ENCODE measurements at places on chromosomes 2 and 18. TPM values are rescaled to one million over a fixed set of nuclear protein-coding genes. Genes with fewer than 3 reads are reported as not detected.

Gene CCDC68
- not detected for total RNA-seq

Gene DCDC2C
- total RNA-seq = not detected

Gene GLI2
- 0.43 TPM for total RNA-seq

Gene C2orf76
- total RNA-seq = 7.1 TPM

Gene ARL4C
- total RNA-seq = 445 TPM

Gene COPS9
- total RNA-seq = 96.2 TPM

Gene COL5A2
- 1.7 TPM for total RNA-seq

Gene PNO1
- total RNA-seq = 8.0 TPM

Gene SKOR2
- total RNA-seq = not detected

Gene M1AP
- not detected for total RNA-seq

GRCh38 chr18:57576316-57576715, 10.2 kb downstream of the FECH start:
- DNase-seq = no peak

DNA sequence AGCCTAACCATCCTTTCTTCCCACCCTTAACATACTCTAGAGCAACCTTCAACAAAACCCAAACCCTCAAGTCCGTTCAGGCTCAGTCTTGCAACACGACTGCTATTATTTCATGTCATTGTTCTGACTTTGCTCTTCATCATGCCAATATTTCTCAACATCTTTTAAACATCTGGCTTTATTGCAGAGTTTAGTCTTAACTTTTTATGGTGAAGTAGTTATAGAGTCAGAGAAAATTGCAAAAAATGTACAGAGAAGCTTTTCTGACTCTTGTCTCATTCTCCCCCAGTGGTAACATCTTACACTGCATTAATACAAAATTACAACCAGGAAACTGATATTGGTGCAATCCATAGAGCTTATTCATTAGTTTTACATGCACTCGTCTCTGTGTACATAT, 3.9 kb downstream of the MARCO start:
- DNase-seq = no peak

DNA sequence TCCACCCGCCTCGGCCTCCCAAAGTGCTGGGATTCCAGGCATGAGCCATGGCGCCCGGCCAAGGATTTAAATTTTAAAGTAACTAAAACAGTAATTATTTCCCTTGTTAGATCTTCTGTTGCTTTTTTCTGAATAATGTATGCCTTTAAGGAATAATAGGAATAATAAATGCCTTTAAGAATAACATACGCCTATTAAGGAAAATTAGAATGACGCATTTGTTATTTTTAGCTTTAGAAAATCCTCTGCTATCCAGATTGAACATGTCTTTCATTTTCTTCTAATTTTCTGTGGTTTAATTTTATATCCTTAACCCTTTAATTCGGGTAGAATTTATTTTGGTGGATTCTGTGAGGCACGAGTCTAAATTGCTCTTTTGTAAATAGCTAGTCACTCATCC, 23.1 kb upstream of the TMBIM1 start:
- DNase-seq = no peak

- DNase-seq = no peak
Observed at GRCh38 chr18:62152844-62153243, 34.0 kb downstream of the PIGN start.

- no peak for DNase-seq
Observed at GRCh38 chr2:27082773-27083409, 3.7 kb upstream of the KHK start.

DNA sequence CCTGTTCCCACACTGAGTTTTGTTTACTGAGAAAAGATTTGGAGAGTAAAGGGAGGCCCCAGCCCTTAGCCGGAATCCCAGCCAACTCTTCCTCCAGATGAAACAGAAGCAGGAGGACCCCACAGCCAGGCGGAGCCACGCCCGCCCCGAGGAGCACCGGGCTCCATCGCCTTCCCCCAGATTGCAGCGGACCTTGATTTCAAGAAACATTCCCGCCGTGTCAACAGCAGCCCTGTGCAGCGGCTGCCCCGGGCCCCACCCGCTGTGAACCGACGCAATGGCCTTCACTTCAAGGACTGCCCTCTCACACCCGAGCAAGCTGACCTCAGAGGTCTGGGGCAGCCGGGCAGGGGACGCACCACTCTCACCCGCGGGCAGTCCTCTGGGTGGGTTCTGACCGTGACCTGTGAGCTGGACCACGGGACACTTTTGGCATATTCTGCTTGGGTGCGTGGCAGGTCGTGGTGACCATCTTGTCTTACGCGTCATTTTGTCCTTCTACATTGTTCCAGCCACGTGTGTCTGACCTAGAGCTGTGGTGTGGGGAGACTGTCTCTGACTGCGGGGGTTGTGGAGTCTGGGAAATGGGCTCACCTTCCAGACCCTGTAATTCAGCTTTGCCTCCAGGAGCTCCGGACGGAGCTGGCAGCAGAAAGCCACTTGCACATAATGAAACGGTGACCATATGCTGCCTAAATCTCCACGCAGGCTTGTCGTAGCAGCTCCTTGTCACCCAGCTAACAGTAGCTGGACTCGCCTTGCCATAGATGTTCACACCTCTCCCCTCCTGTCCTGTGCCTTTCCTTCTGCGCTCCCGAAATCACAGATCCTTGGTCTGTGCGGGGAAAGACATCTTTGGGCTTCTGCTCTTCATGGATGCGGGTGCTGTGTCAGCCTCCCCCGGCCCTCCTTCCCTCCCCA, 32.0 kb upstream of the INHBB start:
- no peak for DNase-seq

DNA sequence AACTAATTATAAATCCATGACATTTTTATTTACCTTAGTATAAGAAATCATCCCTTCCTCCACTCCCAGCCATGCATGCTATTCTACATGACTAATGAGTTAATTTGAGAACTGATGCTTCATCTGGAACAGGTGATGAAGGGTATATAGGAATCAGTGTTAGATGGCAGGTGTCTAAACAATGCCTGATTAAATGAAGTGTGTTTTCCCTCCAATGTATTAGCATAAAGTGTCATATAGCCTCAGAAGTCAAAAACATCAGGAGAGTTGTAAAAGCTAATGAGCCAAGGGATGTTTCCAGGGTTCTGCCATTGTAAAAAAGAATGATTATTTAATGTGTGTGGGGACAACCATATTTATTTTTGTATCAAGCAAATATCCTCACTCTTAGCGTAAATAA, 913.8 kb downstream of the DCC start:
- no peak for DNase-seq

DNA sequence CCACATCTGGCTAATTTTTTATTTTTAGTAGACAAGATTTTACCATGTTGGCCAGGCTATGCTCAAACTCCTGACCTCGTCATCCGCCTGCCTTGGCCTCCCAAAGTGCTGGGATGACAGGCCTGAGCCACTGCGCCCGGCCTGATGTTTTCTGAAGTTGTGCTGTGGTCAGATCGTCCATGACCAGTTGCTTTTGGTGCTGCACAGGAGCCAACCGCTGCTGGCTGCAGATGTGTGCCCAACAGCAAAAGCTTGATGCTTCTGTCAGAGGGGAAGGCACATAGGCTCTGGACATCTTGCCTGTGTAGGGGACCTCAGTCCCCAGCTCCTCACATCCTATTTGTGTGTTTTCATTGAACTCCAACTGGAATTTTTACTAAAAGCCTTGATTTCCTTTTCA, 218.3 kb downstream of the AGAP1 start:
- DNase-seq = no peak

DNA sequence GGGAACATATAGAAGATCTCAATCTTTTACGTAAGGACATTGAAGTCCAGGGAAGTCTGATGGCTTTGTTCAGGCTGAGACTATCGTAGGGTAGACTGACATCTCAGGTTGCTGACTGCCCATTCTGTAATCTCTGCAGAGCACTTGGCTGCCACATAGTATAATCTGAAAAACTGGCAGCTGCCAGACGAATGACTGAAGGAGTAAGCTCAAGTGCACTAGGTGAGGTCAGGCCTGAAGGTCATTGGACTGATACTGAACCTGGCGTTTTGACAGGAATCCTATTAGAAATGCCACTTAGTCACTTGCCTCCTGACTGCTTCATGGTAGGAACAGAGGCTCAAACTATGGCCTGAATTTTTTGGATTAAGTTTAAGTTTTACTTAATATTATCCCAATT, 23.5 kb downstream of the GPD2 start:
- no peak for DNase-seq

GRCh38 chr2:205637320-205637602, 45.0 kb upstream of the NRP2 start:
- DNase-seq = no peak

GRCh38 chr2:204608237-204608939, 63.1 kb downstream of the PARD3B start:
- DNase-seq = no peak

DNA sequence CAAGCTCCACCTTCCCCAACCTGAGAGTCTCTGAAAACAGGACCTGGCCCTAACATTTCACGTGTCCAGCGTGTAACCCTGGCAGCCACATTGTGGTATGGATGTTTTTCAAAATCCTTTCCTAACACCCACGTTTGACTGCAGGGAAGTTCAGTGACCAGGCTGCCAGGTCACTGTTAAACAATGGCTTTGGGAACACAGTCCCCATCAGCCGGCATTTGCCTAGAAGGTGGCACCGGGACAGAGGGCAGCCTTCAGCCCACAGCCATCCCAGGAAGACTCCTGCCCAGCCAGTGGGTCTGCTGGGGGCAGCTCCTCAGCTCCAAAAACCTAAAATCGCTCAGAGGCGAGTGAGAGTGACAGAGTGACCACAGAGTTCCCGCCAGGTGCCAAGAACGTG, 140.2 kb downstream of the SH3BP4 start:
- DNase-seq = no peak

DNA sequence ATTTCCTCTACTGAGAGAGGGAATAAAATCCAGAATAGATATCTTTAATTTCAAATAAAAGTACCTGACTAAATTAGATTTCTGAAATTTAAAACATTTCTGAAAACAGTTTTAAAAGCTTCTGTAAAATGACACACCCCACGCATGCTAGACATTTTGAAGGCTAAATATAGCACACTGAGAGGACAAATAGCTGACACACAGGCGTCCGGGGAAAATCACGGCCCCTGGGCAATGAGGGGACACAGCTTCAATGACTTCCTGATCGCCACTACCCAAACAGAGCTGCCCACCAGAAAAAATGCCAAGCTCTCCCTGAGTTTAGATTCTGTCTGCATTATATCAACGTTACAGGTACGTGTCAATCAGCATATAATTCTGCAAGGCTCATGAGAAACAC, 10.9 kb downstream of the TBC1D8 start:
- DNase-seq = no peak

GRCh38 chr2:224807153-224807964, 91.2 kb upstream of the CCDC195 start:
- DNase-seq = no peak

- DNase-seq = no peak
Observed at GRCh38 chr2:83695530-83695929, 763.5 kb downstream of the SUCLG1 start.

DNA sequence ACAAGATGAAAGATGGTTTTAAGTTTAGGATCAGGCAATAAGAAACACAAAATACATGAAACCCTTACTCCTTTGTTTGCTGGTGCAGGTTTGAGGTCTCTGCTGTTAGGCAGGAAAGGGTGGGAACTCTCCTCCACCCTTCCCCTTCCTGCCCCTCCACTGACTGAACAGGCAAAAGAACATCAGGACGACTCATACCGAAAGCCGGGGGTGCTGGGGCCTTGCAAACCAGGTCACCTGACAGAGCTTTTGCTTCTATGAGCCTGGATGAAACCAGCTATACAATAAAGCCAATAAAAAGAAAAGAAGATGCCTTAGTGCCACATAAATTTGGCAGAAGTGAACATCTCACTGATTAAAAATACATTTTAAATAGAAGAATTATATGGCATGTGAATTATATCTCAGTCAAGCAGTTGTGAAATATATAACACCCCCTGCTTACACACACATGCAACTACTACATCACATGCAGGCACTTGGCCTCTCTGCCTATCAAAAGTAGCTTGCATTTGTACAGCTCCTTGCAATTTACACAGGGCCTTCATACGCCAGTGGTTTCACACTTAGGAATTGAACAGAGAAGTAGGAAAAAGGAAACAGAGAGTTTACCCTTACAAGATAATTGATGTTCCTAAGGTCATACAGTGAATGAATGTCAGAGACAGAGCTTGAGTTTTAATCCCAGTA, 215.1 kb upstream of the TRIB2 start:
- DNase-seq = peak; percentile 90

GRCh38 chr18:42654556-42654955, 460.9 kb downstream of the RIT2 start:
- DNase-seq = no peak

DNA sequence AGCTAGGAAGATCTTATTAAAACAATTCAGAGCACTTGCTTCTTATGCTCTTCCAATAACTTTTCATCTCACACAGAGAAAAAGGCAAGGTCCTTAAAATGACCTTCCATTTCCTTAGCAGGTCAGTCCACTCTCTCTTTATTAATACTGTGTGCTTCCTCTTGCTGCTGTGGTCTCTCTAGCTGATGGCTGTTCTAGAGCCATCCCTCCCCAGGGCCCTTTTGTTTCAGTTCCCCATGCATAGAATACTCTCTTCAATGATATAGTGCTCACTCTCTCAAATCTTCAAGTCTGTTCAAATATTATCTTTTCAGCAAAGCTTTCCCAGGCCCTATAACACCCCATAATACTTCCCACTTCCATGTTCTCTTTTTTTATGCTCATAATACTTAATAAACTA, 469.3 kb downstream of the METTL4 start:
- DNase-seq = no peak

DNA sequence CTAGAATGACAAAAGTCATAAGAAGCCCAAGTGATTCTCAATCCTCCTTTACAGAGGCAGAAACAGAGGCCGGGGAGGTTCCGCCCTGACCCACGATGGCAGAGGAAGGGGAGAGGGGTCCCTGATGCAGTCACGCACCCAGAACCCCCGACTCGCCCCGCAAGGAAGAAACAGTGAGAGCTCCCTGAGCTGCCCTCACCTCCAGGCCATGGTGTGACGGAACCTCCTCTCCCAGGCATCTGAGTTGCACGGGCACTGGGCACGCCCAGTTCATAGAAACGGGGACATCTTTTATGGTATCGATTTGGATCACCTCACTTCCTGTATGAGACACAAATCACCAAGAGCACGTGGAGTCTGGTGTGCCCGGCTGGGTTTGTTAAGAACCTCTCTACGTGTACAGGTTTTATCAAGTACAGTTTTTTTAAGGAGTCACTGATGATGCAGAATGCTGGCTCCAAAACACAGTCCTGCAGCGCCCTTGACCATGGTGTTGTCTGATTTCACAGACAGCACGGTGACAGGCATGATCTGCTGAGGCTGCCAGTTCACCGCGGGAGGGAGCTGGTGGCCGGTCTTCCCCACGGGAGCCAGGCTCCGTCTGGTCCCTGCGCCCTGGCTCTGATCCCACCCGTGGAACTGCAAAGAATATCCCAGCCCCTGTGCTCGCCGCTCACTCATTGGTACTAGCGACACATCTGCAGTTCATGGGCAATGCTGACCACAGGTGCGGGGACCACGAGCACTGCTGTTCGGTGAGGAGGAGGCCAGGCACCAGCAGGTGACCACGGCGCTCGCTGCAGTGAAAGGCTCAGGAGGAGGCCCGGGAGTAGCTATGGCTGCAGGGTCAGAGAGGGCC, 35.6 kb downstream of the PXDN start:
- DNase-seq = no peak

- no peak for DNase-seq
Observed at GRCh38 chr18:21851327-21851961, 110.9 kb downstream of the MIB1 start.
